ENCODE measurements at places on chromosomes 5 and 9.

- DNase-seq: no peak
Observed at GRCh38 chr9:128222880-128223670, 19.9 kb downstream of the DNM1 start.

DNA sequence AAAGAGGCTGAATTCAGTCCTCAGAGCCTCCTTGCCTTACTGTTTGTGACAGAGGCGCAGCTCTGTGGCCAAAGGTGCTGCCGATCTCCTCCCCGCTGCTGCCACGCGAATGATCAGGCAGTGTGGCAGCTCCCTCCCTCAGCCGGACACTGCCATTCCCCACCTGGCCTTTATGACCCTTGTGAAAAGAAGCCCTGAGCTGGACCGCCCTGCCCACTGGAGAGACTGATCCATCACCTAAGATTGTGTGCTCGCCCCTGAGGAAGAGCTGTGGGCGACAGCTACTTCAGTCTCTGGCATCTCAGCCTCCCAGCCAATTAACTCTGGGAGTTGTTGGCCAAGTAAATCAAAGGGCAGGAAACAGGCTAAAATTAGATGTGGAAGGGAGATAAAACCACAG is 90.9 kb downstream of the CARTPT start:
- DNase-seq: no peak

- DNase-seq: no peak
Observed at GRCh38 chr9:98326459-98327248, 71.2 kb upstream of the TBC1D2 start.

DNA sequence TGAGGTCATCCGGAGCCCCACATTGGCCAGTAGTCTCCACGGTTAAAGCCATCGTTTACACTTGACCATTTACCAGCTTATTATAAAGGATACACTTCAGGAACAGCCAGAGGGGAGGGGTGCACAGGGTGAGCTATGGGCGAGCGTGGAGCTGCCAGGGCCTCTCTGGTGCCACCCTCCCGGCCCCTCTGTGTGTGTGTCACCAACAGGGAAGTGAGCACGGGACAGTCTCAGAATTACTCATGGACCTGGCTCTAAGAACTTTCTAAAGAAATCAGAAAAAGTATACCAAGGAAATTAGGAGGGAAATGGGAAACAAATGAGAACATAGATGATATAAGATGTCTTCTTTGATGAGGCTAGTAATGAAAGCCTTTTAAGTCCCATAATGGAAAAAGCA is 13.5 kb downstream of the WDR5 start:
- DNase-seq: no peak

- DNase-seq: no peak
Observed at GRCh38 chr5:80837679-80838078, 122.5 kb upstream of the RASGRF2 start.

Measured in activated naive CD8-positive, alpha-beta T cell treated with anti-CD3 and anti-CD28 coated beads, Interleukin-2, amount 50 U/mL, for 16 hours (primary cell).